ENCODE measurements at places on chromosomes 12 and 14.
A peak's percentile ranks its signal among the peaks of the same experiment; 100 is the strongest.

DNA sequence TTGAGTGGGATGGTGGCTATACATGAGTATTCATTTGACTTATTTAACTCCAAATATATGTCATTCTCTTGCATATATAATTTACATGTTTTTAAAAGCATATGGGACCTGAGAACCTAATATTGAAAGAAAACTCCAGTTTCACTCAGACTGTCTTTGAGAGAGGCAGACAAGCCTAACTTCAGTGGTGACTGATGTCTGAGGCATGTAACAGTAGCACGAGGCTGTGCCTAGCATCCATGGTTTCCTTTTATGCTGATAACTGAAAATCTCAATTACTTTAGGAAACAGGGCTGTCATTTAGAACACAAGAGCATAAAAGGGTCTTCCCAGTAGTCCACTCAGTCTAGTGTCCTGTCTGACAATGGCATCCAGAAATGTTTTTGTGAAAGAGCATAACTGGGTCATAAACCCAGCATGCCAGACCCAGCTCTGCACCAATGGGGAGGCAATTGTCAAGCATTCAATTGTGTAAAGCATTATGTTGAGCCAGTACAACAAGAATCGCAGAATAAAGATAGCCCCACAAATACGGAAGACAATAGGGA, 24.3 kb downstream of the MAPK1IP1L start:
- H3K36me3 ChIP-seq: no peaks in the 10 kb centered on the region
- peaks cover 6% of the 10 kb centered on the region for H3K4me1 ChIP-seq
- no peak for DNase-seq
- no peak overlapping the region for H3K4me3 ChIP-seq

- no peak overlapping the region for H3K4me3 ChIP-seq
- no peaks in the 10 kb centered on the region for H3K27me3 ChIP-seq
- H3K27ac ChIP-seq: no peak overlapping the region
- H3K4me1 ChIP-seq: no peaks in the 10 kb centered on the region
- no peaks in the 10 kb centered on the region for H3K36me3 ChIP-seq
- no peak for DNase-seq
Measured at GRCh38 chr14:93155667-93156066, 29.0 kb downstream of the MOAP1 start.

GRCh38 chr14:64158608-64159007, 135.6 kb downstream of the ESR2 start:
- no peak for DNase-seq
- H3K4me1 ChIP-seq: peaks cover 9% of the 10 kb centered on the region
- no peak overlapping the region for H3K4me3 ChIP-seq
- no peak overlapping the region for H3K27ac ChIP-seq

GRCh38 chr12:53048780-53049401, 974 bp upstream of the TNS2 start:
- H3K36me3 ChIP-seq: peaks cover 9% of the 10 kb centered on the region
- peak; percentile 93 for DNase-seq
- H3K27me3 ChIP-seq: no peaks in the 10 kb centered on the region
- H3K4me3 ChIP-seq: peak overlapping the region; percentile 80
- H3K27ac ChIP-seq: peak overlapping the region; percentile 62

GRCh38 chr12:102811110-102811737, 105.8 kb downstream of the PAH start:
- no peak overlapping the region for H3K4me3 ChIP-seq
- peaks cover 5% of the 10 kb centered on the region for H3K27me3 ChIP-seq
- H3K36me3 ChIP-seq: no peaks in the 10 kb centered on the region
- no peak overlapping the region for H3K27ac ChIP-seq
- peak; percentile 92 for DNase-seq
- no peaks in the 10 kb centered on the region for H3K4me1 ChIP-seq

DNA sequence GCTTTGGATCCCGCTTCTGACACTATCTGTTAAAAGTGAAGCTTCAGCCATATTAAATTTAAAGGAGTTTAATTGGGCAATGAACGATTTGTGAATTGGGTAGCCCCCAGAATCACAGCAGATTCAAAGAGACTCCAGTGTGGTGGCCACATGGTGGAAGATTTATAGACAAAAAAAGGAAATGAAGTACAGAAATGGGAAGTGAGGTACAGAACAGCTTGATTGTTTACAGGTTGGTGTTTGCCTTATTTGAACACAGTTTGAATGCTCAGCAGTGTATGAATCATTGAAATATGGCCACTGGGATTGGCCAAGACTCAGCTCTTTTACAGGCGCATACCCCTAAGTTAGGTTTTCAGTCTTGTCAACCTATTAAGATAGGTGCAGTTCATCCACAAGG, 21.9 kb downstream of the CCDC91 start:
- H3K27ac ChIP-seq: no peak overlapping the region
- H3K4me1 ChIP-seq: no peaks in the 10 kb centered on the region
- no peak overlapping the region for H3K4me3 ChIP-seq
- DNase-seq: no peak

DNA sequence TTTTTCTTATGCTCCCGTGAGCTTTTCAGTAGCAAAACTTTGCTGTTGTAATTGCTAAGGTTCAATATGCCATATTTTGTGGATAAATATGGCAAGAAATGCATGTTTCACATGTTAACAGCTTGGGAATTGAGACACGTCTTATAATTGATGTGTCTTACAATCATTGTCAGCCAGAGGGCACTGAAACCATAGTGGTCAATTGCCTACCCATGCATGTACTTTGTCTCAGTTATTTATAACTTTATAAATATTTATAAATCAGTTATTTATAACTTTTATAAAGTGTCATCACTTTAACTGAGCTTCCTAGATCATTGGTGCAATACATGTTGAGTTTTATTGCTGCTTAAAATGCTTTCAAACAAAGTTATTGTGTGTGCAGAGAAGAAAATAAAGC, 82.0 kb downstream of the CATSPERB start:
- no peaks in the 10 kb centered on the region for H3K4me1 ChIP-seq
- H3K27ac ChIP-seq: no peak overlapping the region

- H3K27me3 ChIP-seq: no peaks in the 10 kb centered on the region
- DNase-seq: peak; percentile 84
- no peak overlapping the region for H3K27ac ChIP-seq
- H3K4me1 ChIP-seq: peaks cover 28% of the 10 kb centered on the region
- H3K4me3 ChIP-seq: no peak overlapping the region
Measured at GRCh38 chr12:5244513-5244972, 187.4 kb upstream of the NTF3 start.
